ENCODE measurements at places on chromosomes 3 and 15.

DNA sequence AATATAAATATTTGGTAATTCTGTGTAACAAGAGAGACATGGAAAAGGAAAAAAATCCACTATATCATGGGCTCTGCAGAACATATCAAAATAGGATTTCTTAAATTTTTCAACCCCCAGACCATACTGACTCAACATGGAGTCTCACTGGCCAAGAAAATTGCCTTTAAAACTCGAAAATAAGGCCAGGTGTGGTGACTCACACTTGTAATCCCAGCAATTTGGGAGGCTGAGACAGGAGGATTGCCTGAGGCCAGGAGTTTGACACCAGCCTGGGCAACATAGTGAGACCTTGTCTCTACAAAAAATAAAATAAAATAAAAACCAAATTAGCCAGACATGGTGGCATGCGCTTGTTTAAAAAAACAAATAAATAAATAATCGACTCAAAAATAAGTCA, 294.4 kb upstream of the TPRG1 start:
- no peak for DNase-seq

- DNase-seq = peak; percentile 53
Measured at GRCh38 chr15:45378149-45378912, at the start of gene GATM. Gene GATM, minus strand, starts transcription at chr15:45378544. Its CDS starts 91 bp downstream, at chr15:45378453.

DNA sequence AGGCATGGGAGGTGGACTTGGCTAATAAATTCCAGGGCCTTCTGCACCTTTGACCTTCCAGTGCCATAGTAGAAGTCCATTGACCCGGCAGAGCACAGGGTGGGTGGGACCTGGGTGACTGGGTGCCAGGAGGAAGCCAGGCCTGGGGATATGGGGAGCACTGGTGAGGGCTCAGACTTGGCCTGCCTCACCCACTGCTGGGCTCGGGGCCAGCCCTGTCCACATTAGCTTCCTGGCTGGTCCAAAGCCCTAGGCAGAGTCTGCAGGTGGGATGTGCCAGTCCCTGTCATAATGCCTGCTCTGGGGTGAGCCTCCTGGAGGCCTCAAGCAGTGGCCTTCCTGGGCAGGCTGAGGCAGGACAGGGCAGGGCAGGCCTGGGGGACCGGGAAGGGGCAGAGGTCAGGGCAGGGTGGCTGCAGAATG, 38.1 kb upstream of the CHRNB4 start:
- no peak for DNase-seq

GRCh38 chr15:40467261-40467615, 3.5 kb upstream of the CHST14 start:
- no peak for DNase-seq

- DNase-seq = no peak
Measured at GRCh38 chr15:61671736-61672135, 388.5 kb downstream of the VPS13C start.

DNA sequence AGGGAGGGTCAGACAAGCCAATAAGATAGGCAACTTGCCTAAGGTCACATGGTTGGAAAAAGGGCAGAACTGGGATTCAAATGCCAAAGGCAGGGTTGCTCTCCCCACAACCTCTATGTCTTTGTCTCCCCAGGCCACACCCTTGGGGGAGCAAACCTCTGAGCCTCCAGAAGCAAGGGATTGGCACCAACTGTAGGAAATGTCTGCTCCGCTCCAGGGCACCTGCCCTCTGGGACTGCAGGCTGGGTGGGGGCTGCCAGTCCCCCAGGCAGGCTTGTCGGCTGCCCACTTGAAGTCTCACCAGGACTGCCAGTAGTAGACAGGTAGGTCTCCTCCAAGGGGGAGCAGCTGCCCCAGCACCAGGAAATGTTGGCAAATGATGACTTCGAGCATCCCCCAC, 2.0 kb downstream of the FAM3D start:
- DNase-seq = no peak

DNA sequence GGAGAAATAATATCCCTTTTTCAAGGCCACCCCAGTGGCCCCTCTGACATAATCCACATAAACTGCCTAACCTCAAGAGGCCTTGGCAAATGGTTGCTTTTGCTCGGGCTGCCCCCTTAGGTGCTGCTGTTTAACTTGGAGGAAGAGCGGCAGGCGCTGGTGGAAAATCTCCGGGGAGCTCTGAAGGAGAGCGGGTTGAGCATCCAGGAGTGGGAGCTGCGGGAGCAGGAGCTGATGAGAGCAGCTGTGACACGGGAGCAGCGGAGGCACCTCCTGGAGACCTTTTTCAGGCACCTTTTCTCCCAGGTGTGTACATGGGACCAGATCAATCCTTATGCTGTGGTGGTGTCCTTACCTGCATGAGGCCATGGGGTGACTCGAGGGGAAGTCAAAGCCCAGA, 15.0 kb downstream of the DUOX1 start:
- no peak for DNase-seq

GRCh38 chr3:65930648-65931047, 108.1 kb downstream of the MAGI1 start:
- no peak for DNase-seq

Data from AG04450 (cell line).